ENCODE measurements at places on chromosomes 6 and 20. TPM values are rescaled to one million over a fixed set of nuclear protein-coding genes. Genes with fewer than 3 reads are reported as not detected.

Gene COL19A1
- polyA plus RNA-seq, result 9.5 TPM

- no peak for DNase-seq
Observed at GRCh38 chr6:13428583-13429405, 58.6 kb downstream of the GFOD1 start.

Gene PTK6
- 0.41 TPM for polyA plus RNA-seq

DNA sequence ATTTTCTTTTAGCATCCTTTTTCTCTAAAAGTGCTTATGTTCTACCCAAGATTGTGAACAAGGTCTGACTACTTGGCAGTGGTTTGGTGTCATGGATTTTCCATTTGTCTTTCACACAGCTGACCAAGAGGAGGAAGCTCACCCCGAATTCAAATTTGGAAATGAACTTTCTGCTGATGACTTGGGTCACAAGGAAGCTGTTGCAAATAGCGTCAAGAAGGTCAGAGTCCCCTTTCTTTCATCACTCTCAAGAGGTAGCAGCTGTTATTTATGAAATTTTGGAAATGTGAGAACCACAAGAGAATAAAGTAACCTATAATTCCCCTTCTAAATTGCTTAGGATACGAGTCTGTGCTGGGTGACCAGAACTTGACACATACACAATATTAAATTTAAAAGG lies 113.0 kb upstream of the LAMP5 start:
- no peak for DNase-seq

Gene FKBP5
- polyA plus RNA-seq, result 14.5 TPM

DNA sequence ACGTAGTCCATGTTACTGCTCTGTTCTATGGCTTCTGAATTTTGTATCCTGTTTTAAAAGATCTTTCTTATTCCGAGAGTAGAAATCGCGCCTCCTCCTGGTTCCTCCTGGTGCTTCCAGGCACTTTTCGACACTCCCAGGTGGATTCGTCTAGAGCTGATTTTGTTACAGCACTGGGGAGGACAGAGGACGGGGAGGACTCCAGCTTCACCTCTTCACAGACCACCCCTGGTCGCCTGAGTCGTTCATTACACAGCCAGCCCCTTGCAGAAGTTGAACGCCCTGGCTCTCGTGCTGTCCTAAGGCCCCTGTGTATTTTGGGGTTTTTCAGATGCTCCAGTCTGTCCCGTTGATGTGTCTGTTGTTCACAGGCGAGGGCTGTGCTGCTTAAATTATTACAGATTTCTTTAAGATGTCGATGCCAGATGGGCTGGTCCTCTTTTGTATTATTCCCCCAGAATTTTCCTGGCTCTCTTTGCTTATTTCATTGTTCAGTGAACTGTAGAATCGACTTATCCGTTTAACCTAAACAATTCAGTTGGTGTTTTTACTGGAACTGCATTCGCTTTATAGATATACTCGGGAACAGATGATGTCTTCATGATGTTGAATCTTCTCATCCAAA lies 30.5 kb downstream of the COL20A1 start:
- no peak for DNase-seq

- no peak for DNase-seq
Observed at GRCh38 chr6:150169609-150170008, 26.8 kb downstream of the PPP1R14C start.

Gene SLC22A1
- 0.77 TPM for polyA plus RNA-seq

All from hindlimb muscle (tissue), 1 donor.